Fibroblast of the aortic adventitia (primary cell): ENCODE measurements at places on chromosomes 11 and 22.

GRCh38 chr22:46069521-46070214 lies 80.7 kb upstream of the PPARA start:
- peak; percentile 98 for DNase-seq

GRCh38 chr22:38731703-38732161 lies 24.1 kb downstream of the SUN2 start:
- DNase-seq: no peak

DNA sequence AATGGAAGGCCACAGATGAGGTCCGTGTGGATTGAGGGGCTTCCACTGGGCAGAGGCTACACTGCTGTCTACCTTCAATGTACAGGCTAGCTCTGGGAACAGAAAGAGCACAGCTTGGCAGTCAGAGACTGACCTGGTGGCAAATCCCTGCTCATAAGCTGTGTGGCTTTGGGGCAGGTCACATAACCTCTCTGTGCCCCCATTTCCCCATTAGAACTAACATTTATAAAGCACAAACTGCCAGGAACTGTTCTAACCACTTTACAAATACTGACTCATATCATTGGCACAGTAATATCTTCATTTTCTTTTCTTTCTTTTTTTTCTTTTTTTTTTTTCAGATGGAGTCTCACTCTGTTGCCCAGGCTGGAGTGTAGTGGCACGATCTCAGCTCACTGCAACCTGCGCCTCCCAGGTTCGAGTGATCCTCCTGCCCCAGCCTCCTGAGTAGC lies 3.1 kb downstream of the FOSL1 start:
- peak; percentile 49 for DNase-seq

- DNase-seq: no peak
Observed at GRCh38 chr11:64563966-64564365, 27.1 kb upstream of the SLC22A12 start.

DNA sequence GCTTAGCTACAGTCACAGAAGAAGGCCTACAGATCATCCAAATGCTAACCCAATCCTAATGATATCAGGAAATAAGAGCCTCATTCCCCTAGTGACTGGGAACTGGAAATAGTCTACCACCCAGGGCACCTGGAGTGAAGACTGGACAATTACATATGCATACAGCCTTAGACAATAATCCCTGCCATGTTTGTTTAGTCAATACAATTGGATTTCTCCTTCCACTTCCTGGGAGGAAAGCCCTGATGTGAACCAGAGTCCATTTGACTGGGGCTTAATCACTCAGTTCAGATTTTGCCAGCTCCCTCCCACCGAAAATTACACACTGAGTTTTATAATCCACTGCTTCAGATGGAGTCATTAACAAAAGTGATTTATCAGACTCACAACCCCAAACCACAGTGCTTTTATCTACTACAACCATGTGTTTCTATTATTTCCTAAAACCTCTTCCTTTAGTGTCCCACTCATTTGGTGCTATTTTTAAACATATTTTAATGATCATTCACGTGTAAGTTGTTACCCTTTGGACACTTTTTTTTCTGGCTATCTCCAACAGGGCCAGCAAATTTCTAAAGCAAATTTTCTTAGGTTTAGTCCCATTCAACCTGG lies 29.9 kb downstream of the CWF19L2 start:
- DNase-seq: no peak

- no peak for DNase-seq
Observed at GRCh38 chr11:73750228-73750627, 10.6 kb downstream of the RAB6A start.

DNA sequence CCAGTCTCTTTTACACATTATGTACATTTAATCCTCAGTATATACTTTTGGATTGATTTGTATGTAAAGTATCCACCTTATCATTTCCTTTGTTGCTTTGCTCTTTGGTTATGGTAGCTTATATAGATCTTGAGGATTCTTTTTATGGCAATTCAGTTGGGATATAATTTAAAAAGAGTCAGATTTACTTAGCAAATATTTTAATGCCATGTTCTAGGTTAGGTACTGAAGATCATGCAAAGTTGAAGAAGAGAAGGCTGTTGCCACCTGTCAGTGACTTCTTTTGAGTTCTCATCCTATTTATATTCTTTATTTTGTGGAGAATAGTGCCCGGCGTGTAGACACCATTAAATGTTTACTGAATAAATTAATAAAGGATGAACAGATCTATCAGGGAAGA lies 279.7 kb downstream of the TMEM135 start:
- DNase-seq: no peak

DNA sequence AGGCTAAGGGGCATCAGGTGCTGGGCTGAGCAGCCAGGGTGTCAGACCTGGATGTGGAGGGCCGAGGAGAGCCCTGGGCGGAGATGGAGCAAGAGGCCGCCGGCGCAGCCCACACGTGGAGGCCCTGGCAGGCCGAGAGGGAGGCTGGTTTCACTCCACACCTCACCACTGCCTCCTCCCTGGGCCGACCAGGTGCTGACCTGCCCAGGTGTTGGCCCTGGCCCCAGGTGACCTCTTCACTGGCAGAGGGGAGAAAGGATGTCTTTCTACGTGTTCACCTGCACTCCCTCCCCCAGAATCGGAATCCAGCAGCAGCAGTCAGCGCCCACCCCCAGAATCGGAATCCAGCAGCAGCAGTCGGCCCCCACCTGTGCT lies 781 bp downstream of the ANO9 start:
- DNase-seq: no peak

GRCh38 chr11:65781962-65782815 lies 1.4 kb upstream of the AP5B1 start:
- no peak for DNase-seq

DNA sequence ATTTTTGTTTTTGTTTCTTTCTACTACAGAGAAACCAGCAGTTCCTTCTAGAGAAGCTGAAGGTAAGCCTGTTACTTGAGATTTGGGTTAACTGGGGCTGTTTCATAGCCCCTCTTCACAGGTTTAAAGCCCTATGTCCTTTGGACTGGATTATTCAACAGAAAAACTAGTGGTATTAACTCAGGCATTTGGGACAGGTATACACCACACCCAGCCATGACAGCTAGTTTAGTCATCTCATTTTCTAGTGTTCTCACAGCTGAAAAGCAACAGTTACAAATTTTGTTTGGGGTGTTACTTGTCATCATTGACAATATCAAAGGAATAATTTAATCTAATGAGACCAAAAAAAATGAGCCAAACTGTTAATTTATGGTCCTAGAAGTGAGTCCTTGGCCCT lies 14.0 kb downstream of the LAYN start:
- no peak for DNase-seq

- DNase-seq: no peak
Observed at GRCh38 chr11:64015510-64015909, 20.2 kb upstream of the FLRT1 start.

DNA sequence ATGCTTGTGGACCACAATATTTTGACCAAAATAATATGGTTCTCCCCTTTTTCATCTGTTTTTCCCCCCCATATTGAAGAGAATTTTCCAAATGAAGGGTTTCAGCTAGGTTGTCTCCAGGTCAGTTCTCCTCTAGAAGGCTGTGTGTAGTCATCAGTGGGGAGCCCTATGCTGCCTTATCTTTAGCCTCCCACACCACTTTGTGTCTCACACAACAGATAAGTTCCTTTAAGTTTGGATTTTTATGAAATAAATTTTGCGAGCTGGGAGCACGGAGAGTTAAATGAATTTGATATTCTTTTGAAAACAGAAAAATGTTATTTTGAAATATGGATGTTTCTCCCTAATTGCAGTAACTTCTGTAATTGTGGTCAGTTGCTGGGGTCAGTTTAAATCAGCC lies 28.9 kb downstream of the PAX6 start:
- DNase-seq: no peak
